ENCODE measurements at places on chromosomes 4 and X.

GRCh38 chr4:56505269-56506130 is at the start of gene ARL9:
Gene ARL9 (plus strand): TSS chr4:56505791. CDS start chr4:56505863, 72 bp downstream.
- DNase-seq = peak; percentile 65

DNA sequence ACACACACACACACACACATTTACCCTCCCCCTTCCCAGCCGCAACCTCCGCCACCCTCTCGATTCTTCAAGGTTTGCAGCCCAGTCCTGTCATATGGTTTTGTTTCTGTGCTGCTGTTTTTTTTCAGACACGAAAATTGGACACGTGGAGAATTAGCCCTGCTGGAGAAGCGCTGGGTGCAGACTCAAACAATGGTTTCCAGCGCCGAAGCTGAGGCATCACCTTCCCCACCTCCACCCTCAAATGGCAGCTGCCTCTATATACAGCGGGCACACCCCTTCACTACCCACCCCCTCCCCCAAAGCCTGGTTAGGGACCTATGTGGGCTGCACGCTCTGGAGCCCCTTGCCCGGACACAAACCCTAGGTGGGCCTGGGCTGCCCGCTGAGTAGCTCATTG is 87.9 kb downstream of the BCOR start:
- DNase-seq = no peak

GRCh38 chrX:46327566-46328115 is 217.6 kb downstream of the ZNF674 start:
- DNase-seq = no peak

DNA sequence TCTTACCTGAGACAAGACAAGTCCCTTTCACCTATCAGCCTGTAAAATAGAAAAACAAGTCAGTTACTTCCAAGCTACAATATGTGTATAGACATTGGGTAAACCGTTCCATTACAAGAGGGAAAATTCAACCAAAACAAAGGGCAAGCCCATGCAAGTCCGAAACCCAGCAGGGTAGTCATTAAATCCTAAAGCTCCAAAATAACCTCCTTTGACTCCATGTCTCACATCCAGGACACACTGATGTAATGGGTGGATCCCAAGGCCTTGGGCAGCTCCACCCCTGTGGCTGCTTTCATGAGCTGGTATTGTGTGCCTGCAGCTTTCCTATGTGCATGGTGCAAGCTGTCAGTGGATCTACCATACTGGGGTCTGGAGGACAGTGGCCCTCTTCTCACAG is 14.7 kb upstream of the FAM47B start:
- no peak for DNase-seq

- no peak for DNase-seq
Measured at GRCh38 chrX:29348288-29348687, 761.0 kb downstream of the IL1RAPL1 start.

GRCh38 chrX:107440692-107441091 is 8.8 kb upstream of the FRMPD3 start:
- DNase-seq = no peak

- DNase-seq = no peak
Measured at GRCh38 chr4:137367620-137368019, 164.7 kb downstream of the PCDH18 start.

- DNase-seq = no peak
Measured at GRCh38 chr4:163165217-163166017, 1.3 kb downstream of the NAF1 start.

- DNase-seq = no peak
Measured at GRCh38 chr4:181966104-181966551, 277.1 kb upstream of the TENM3 start.

- DNase-seq = no peak
Measured at GRCh38 chr4:78953769-78954666, 14.8 kb upstream of the PAQR3 start.

GRCh38 chr4:128123036-128123435 is 61.9 kb downstream of the LARP1B start:
- DNase-seq = no peak

- DNase-seq = no peak
Measured at GRCh38 chr4:33437406-33437805, 2717.2 kb downstream of the PCDH7 start.

DNA sequence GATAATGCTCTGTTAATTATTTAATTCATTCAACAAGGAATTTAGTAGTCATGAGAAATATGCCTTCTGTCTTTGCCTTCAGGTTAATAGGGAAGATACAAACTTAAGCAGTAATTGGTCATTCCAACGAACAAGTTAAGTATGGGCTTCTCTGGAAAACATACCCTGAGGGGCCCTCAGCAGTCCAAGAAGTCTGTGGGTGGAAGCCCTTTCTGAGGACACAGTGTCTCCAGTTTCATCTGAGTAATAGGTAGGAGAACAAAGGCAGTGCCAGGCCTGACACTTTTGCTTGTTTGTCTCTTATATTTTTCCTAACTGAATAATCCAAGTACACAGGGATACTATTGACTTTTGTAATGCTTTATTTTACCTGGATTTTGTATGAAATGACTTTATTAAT is 262.5 kb downstream of the FBXW7 start:
- no peak for DNase-seq

DNA sequence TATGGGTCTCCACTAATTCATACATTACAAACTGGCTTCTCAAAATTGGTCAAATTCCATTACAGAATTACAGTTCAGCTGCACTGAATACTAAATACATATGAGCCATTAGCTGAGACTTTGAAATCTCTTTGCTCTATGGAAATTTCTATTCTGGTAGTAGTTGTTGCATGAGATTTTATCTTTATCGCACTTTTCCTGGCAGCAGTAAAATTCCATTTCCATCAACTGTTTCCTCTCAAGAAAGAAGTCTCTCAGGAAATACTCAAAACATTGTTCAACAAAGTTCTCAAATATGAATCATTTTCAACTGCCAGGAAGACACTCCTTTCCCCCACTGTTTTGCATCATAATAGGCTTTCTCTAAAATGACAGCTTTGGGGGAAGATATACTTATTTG is 51.3 kb downstream of the ATP11C start:
- DNase-seq = no peak

GRCh38 chr4:72993876-72994275 is 75.6 kb downstream of the COX18 start:
- no peak for DNase-seq

- no peak for DNase-seq
Measured at GRCh38 chr4:89222170-89222569, 85.4 kb downstream of the GPRIN3 start.

DNA sequence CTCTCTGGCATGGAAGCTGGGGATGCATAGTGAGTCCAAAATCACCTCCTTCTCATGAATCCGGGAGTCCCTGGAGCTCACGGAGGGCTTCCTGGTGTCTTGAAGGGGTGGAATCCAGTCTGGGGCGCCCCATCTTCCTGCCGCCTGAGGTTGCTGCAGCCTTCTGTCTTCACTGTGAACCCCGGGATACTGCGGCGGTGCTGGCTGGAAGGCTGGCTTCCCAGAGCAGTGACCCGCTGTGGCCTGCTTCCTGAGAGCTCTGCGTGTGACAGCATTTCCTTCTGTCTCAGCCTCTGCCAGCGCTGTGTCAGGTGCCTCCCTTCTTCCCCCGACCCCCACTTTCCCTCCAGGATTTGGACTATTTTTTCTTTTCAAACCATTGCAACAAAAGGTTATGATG is 98.8 kb upstream of the STOX2 start:
- no peak for DNase-seq

GRCh38 chr4:185395238-185395955 is at the start of gene LRP2BP:
Gene LRP2BP (minus strand): TSS chr4:185395924. CDS start chr4:185378186, 17,738 bp downstream.
- DNase-seq = no peak

- DNase-seq = no peak
Measured at GRCh38 chr4:86661006-86661405, 66.9 kb downstream of the PTPN13 start.

DNA sequence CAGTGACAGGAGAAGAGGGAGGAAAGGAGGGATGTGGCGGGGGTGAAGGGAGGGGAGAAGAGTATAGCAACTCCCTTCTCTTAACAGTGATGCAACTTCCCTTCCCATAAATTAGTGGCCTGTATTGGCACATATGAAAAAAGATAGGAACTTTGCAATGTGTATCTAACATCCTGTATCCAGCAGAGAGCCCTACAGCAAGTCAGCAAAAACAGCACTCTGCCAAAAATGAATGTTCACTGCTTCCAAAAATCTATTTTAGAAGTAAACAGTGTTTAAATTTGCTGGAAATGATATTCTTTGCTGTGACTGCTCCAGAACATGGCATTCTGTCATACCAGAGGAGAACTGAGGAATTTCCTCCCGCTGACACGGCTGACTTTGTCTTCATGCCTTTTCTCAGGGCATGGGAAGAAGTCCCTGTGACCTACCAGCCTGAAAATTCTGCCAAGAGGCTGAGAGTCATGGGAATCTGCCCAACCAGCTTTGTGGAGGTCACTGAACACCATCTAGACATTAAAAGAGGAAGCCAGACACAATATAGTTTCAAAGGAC is 343.4 kb upstream of the RASGEF1B start:
- no peak for DNase-seq

DNA sequence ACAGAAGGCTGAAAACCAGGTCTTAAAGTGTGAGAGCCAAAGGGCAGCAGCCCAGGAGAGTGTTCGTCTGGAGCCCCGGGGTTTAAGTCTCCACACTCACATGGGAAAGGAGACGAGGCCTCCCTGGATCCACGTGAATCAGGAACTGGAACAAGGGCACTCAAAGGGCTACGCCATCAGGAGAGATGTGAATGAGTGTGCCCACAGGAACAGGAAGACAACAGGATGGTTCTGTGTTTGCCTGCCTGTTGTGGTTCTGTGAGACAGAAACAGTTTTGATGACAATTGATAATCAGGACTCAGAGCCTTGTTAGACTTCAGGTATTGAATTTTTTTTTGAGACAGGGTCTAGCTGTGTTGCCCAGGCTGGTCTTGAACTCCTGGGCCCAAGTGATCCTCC is 4.9 kb upstream of the CTBP1 start:
- no peak for DNase-seq

DNA sequence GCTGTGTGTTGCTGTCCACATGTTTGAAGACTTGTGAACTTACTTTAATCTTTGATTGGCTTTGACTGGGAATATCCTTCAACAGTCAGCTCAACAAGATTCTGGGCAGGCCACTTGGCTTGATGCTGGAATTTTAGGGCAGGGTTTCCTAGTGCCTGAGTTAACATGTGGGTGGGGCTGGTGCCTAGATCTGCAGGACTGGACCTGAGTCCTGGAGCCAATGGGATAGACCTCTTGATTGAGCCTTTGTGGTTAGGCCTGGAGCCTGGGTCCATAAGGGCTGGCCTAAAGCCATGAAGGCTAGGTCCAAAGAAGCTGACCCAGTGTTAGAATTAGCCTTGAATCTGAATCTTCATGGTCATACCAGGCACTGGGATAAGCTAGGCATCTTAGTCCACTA is 757.1 kb upstream of the ADGRL3 start:
- DNase-seq = no peak

DNA sequence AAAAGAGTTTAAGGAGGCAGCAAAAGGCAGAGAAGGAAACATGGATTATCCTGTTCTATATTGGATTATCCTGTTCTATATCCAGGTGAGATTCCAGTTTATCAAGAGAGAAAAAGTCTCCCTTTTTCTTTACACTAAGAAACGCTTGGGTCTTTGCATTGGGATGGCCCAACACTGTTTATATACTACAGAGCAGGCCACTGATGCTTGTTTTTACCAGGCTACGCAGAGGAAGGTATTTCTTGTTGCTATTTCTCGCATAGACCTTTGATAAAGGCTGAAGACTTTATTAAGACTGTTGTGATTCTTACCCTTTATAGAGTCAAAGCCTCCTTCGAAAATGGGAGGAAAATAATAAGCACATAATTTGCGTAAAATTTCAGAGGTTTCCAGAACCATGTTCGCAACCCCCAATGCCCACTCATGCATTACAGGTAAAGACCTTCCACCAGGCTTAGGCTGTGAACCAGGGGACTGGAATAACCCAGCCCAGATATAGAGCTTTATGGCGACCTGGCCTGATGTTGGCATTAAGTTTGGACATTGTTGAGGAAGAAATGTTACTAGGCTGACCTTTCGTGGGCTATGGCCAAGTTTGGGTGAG is 218.3 kb downstream of the PTTG2 start:
- DNase-seq = no peak

DNA sequence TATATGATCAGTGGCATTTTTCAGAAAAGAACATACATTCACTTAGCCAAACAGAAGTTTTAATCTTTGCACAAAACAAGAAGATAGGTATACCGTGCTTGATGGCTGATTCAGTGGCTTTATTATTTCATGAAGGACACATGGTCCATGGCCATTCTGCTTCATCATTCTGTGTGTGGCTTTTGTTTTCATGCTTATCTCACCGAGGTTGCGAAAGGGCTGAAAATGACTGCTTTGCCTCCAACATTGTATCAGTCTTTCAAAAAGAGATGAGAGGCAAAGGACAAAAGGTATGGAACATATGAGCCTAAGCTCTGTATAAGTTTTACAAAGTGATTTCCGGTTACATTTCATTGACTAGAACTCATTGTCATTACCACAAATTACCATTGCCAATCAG is 541.1 kb downstream of the RAB28 start:
- no peak for DNase-seq

GRCh38 chrX:53440101-53440500 is 5.9 kb upstream of the HSD17B10 start:
- DNase-seq = no peak

- no peak for DNase-seq
Measured at GRCh38 chrX:31464306-31464915, 392.6 kb upstream of the FTHL17 start.

DNA sequence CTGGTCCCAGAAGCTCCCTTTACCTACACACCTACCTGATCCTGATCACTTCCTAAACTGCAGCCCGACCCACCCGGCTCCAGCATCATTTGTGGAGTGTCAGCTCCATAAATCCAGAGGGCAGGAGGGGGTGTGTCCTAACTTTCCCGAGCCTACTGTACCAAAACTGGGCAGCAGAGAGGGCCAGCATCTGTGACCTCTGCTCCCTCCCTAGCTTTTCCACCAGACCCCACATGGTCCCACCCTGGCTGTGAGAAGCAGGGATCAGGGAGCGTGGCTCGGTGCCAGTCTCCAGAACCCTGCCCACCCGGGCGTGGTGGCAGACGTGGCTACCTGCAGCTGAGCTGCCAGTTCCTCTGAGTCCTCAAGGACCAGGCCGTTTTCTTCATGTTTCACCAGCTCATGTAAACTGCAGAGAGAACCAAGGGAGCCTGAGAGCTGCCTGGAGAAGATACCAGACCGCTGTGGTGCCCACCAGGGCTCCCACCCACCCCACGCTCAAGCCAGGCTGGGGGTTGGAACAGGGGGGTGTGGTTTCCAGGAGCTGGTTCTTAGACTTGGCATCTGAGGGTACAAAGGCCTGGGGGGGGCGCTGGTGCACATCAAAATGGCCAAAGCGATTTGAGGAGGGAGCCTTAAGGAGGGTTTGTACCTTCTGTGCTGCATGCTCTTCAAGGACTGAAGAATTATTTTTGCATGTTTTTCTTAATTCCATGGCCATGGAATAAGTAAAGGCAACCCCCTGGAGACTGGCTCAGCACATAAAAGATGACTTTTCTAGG is 76.7 kb upstream of the DRD5 start:
- no peak for DNase-seq

- DNase-seq = peak; percentile 46
Measured at GRCh38 chr4:83282049-83282535, 2.5 kb downstream of the COQ2 start.

- DNase-seq = no peak
Measured at GRCh38 chrX:68534691-68535090, 35.8 kb downstream of the YIPF6 start.

GRCh38 chrX:68935362-68935761 is 106.5 kb downstream of the EFNB1 start:
- DNase-seq = no peak

- no peak for DNase-seq
Measured at GRCh38 chr4:143397887-143398286, 61.2 kb downstream of the GAB1 start.

Measured in activated CD4-positive, alpha-beta T cell treated with anti-CD3 and anti-CD28 coated beads, Interleukin-2, amount 50 U/mL, for 1 hour (primary cell).